ENCODE measurements at places on chromosomes 4 and X.

DNA sequence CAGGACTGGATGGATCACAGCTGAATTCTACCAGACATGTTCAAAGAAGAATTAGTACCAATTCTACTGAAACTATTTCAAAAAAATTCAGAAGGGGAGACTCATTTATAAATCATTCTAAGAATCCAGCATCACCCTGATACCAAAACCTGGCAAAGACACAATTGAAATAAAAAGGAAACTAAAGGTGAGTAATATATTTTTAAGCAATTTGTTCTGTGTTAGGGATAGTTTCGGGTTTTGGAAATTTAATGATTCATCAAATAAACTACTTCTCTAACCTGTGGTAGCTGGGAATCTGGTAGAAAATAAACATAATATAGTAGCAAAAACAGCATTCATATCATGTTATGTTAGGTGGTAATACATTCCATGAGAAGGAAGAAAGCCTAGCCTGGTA lies 662.2 kb upstream of the BOD1L1 start:
- DNase-seq, result no peak

DNA sequence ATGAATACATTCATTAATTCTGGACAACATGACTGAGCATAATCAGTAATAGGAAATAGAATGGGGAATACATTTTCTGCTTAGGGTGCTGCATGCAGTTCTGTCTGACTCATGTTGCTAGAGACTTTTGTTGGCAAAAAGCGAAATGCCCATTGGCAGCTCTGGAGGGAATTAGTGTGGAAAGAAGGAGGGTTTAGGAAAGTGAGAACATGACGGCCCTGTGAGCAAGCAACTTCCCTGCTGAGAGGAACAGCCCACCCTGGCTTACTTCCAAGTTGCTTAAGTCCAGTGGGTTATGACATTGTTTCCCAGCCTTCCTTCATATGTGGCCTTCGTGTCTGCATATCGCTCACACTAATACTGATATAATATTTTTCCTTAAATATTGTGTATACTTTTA lies 13.8 kb downstream of the MAD2L1 start:
- no peak for DNase-seq

DNA sequence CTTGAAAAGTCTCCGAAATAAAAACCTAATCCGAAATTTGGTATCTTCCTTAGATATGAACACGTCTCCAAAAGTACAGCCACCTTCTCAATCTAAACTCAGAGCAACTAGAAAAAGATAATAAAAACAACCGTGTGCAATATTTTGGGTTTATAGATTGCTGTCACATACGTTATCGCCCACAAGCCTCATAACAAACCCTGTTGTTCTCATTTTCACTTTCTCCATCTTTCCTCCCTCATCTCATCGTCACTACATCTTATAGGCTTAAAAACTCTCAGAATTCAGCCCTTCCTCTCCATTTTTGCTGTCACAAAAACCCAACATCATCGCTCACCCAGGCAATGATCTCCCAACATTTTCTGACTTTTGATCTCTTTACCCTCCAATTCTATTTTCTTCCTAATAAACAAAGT lies 448 bp upstream of the SCFD2 start:
- no peak for DNase-seq

GRCh38 chr4:123930996-123931395 lies 534.4 kb downstream of the SPRY1 start:
- DNase-seq, result no peak

- no peak for DNase-seq
These were observed 988.3 kb downstream of the PCDH19 start for GRCh38 chrX:99421796-99422195.

GRCh38 chr4:158033416-158034120 lies 139.3 kb downstream of the GASK1B start:
- no peak for DNase-seq

GRCh38 chrX:72330131-72330530 lies 24.4 kb upstream of the CITED1 start:
- no peak for DNase-seq

DNA sequence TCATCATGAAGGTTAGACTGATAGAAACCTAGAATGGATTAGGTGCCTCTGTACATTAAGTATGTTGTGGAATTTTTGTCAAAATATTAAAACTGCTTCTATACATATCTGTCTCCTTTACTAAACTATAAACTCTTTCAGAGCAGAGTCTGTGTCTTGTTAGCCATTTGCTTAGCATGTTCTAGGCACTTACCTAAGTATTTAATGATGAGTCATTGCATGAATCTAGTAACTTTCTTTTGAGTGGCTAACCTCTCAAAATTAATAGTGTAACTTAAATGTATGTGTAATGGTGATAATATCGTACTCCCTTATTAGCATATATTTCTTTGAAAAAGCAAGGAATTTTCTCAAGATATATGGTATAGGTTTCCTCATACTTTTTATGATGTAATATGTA lies 57.8 kb downstream of the RAP1GDS1 start:
- DNase-seq, result no peak

DNA sequence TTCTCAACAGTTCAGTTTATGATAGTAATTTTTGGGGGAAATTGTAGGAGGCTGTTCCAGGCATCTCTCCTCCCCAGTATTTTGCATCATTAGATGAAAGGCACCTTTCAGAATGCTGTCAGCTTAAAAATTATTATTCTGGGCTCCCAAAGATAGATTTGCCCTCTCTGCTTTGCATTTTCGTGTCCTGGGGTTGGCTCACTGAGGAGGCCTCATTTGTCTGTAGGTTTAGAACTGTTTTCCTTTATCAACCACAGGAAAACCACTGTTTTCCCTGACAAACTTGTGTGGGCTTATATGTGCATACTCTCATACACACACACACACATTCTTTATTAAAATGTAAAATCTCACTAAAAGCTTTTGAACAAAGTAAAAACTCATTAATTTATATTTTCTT lies 197.2 kb upstream of the VCX3A start:
- DNase-seq, result no peak

DNA sequence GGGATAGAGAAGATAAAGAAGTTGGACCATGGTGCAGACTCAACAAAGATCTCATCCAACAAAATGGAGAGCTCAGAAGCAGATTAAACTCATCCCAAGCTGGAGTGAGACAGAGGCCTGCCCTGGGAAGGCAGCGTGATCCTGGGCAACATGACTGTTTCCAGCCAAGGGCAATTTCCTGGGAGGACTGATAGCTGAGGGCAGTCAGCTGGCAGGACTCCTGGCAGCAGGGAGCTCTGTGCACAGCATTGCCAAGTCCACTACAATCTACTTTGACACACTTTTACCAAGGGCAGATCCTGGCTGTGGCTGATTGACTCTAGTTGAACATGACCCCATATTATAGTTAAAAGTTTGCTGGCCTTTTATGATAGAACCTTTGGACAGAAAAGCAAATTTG lies 357.3 kb upstream of the RASGEF1B start:
- no peak for DNase-seq

DNA sequence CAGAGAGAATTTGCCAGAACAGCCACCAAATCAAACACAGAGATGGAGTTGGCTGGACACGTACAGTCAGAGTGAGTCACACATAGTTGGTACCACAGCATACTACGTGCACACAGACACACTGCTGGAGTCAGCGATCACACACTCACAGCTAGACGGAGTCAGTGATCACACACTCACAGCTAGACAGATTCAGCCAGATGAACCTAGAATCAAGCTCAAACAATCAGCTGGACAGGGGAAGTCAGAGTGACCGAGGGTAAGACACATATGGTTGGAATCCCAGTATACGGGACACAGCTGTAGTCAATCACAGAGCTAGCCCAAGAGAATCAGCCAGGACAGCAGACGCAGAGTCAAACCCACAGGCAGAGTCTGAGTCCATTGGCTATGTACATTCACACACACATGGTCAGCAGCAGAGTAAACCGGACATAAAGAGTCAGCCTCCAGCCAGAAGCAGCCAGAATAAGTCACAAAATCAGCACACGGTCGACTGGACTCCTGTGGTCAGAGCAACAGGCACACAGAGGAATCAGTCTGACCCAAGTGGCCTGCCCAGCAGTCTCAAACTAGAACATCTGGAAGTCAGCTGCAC lies 4.6 kb downstream of the SLC38A5 start:
- no peak for DNase-seq

DNA sequence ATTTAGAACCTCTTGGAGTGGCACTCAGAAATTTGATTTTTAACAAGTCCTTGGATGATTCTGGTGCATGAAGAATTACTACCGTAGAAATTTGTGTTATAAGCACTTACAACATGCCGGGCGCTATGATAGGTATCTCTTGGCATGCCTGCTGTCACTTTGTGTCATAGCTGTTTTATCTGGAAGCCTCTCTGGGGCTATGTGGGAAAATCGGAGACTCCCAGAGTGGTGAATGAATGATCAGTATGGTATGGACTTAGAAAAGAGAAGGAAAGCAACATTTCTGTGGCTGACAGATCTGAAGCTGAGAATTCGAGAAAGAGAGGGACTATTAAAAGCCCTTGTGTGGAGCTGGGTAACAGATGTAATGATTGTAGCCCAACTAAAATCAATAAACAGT lies 177.4 kb upstream of the MAMLD1 start:
- no peak for DNase-seq

GRCh38 chr4:127772769-127773671 lies 9.1 kb upstream of the HSPA4L start:
- DNase-seq, result no peak

DNA sequence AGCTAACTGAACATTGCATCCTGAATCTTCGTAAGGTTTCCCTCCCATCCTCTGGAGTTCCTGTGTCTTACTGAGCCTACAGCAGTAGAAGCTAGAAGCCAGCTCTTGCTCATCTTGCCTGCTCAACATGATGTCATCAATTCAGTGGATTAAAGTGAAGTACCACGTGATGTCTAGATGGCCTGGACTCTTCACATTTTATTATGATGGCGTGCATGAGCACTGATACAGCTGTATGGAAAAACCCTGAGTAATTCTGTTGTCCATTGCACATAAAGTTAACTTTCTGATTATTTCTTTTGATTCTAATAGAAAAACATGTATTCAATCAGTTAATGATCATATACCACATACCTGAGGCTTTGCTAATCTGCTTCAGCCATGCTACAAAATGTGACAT lies 2387.7 kb upstream of the TENM3 start:
- DNase-seq, result no peak

GRCh38 chr4:30518211-30518610 lies 202.0 kb upstream of the PCDH7 start:
- DNase-seq, result no peak

- peak; percentile 43 for DNase-seq
These were observed 193.0 kb downstream of the GPC3 start for GRCh38 chrX:133792198-133792953.

GRCh38 chr4:89114100-89114499 lies 2.8 kb downstream of the TIGD2 start:
- no peak for DNase-seq

- no peak for DNase-seq
These were observed 33.2 kb upstream of the MSANTD1 start for GRCh38 chr4:3215733-3216132.

DNA sequence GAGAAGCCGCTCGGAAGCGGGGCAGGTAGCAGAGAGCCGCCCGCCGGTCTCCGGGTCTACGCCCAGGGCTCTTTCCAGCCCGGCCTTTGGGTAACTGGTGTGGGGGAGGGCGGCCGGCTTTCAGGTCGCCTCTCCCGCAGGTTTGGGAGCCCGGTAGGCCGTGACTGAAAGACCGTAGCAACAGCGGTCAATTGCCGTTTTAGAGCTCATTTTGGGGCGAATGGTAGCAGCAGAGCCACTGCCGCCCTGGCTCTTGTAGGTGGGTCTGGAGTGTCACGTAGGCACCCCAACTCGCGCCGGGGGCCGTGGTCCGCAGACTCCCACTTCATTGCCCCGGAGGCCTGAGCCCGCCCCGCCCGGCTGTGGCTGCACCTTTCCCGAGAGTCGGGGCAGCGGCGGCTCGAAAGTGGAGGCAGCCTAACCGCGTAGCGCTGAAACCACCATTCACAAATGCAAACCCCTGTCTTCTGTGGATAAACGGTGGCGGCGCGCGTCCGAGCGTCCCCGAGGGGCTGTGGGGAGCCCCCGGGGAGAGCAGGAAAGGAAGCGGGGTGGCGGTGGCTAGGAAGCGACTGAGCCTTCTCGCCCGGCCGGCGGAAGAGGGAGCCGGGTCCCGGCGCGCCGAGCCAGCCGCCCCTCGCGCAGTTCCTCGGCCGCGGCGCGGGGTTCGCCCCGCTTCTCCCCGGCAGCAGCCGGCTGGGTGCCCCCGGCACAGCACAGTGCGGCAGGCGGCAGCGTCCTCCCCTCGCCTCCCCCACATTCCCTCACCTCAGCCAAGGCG lies 2185.1 kb upstream of the TENM3 start:
- DNase-seq, result no peak

DNA sequence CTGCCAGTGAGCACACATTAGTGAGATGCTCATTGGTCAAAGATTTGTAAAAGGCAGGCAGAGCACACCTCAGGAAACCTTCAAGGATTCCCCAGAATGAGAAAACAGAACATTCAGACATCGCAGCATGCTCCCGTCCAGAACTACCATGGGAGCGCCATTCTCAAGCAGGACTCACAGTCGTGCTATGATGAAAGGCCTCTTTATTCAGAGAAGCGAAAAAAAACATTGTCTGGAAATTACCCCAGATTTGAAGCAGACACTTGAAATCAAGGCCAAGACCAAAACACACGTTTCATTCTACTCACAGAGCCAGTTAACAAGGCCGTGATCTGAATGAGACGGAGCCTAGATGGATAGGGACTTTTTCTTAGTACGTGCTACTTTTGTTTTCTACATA lies 961.8 kb upstream of the TENM3 start:
- no peak for DNase-seq
